Stimulated activated CD8-positive, alpha-beta memory T cell treated with anti-CD3 and anti-CD28 coated beads, Interleukin-4, amount 100 ng/mL, for 4 hours (primary cell): ENCODE measurements at places on chromosomes 4 and X.

- no peak for DNase-seq
Observed at GRCh38 chr4:74546057-74546456, 101.1 kb downstream of the AREG start.

GRCh38 chrX:13688384-13688957, 457 bp upstream of the RAB9A start:
- DNase-seq, result no peak

DNA sequence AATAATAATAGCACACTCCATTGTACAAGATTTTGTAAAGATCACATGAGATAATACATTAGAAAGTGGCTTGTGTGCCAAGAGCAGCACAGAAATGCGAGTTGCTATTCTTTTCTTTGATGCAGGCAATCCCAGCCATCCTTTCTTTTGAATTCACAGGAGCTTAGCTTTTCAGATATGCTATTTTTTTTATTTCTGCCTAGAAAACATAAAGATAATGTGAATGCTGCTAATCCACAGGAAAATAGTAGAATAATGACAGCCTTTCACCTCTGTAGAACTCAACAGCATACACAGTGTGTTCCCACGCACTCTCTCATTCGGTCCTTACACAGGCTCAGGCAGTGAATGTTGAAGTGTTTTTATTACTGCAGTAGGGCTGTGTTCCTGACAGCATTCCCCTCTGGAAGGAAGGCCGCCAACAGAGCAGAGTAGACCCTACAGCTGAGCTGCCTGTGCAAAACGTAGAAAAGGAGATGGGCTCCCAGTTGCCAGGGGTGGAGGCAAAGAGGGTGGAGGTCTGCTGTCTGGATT, 138.8 kb upstream of the TAPT1 start:
- no peak for DNase-seq

- no peak for DNase-seq
Observed at GRCh38 chr4:141009931-141010330, 123.3 kb downstream of the RNF150 start.

- no peak for DNase-seq
Observed at GRCh38 chr4:7766661-7767345, 172.9 kb downstream of the AFAP1 start.

DNA sequence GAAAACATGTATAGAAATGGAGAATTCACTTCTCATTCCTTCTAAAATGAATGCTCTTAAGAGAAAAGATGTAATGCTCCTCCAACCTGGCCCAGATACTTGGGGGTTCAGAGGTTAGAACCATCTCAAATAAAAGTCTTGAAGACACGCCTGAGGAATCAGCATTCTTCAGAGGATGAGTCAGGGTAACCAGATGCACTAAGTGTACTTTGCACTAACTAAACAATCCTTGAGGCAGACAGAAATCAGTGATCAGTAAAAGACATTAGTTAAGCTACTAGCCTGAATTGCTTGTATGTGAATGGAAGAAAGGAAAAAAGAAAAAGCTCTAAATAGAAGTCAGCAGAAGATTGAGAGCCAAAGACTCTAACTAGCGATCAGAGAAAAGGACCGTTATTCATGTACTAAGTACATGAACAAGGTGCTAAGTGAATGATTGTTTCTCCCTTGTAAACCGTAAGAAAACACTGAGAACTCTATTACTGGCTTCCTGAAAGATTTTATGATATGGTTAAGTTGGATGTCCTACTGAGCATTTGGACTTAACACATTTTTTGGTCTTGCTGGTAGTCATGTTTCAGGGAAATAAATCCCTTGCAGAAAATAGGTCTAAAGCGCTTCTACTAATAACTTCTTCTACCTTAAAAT, 738.3 kb downstream of the STPG2 start:
- DNase-seq, result no peak

GRCh38 chrX:81957318-81957717, 755.4 kb downstream of the SH3BGRL start:
- DNase-seq, result no peak

DNA sequence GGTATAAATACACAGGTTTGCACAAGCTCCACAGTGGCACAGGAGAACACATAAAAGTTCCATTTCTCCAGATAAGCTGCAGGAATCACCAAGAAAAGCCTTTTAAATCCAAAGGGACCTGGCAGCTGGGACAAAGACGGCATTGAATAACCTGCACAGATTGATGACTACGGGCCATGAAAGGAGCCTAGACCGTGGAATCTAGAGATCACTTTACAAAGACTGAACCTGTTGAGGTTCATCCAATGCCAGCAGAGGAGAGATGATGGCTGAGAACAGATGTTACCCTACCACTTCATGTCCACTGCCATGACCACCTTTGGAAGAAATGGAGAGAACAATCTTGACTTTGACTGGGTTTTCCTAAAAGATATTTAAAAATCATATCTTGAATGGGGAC, 88.7 kb downstream of the PRSS12 start:
- no peak for DNase-seq

DNA sequence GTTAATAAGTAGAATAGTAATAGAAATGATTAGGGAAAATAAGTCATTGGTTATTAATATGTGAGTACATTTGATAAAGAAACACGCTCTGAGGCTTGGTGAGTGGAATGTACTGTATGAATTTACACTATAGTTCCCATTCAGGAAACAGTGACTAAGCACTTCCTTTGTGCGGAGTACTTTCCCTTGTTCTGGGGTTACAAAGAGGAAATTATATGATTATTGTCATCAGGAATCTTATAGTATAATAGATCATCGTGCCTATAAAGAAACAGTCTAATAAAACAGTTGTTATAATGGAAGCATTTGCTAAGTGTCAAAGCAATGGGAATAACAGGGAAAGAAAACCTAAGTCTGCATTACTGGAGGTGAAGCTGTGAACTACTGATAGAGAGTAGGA, 138.0 kb downstream of the RPA4 start:
- no peak for DNase-seq

DNA sequence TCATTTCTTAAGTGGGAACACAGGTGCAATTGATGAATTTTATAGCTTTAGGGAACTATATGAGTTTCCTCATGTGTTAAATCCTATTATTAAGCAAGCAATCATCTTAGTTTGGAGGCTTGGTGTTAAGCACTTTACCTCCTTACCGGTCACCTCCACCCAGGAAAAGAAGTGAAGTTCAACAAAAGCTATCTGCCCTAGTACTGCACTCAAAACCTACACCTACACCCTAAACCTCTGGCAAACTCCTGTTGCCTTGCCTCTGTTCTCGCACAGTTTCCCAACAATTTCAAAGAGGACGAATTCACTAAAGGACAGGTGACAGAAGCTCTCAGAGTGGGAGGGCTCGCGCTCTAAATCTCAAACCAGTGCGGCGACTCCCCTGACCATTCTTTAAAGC, 85.7 kb upstream of the TENT5D start:
- no peak for DNase-seq

DNA sequence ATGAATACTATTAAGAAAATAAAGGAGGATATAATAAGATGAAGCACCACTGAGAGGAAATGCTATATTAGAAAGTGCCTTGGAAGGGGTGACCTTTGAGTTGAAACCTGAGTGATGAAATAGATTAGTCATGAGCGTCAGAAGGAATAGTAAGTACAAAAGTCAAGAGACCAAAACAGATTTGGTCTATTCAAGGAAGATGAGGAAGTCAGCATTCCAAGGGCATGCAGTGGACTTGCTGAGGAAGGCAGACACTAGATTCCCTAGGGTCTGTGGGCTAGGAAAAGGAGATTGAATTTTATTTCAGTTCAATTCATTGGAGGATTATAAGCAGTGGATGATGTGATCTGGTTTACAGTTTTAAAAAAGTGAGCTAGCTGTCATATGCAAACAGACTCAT, 73.0 kb upstream of the WDFY3 start:
- DNase-seq, result no peak

DNA sequence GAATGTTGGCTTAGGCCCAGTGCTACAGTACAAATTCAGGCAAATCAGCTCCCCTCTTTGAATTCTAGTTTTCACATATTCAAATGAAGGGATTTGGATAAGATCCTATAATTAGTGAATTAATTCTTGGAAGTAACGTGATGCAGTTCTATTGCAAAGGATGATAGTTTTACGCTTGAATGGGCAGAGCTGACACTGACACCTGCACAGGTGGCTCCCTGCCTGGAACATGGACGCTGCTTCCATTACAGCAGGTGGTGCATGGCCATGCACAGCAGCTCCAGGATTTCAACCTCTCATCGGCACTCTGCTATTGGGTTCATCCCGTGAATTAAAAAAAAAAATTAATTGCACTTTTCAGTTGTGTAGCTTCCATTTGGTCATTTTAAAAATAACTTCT, 28.4 kb upstream of the RPS6KA6 start:
- no peak for DNase-seq

- DNase-seq, result no peak
Observed at GRCh38 chr4:183987987-183988392, 82.9 kb downstream of the STOX2 start.

DNA sequence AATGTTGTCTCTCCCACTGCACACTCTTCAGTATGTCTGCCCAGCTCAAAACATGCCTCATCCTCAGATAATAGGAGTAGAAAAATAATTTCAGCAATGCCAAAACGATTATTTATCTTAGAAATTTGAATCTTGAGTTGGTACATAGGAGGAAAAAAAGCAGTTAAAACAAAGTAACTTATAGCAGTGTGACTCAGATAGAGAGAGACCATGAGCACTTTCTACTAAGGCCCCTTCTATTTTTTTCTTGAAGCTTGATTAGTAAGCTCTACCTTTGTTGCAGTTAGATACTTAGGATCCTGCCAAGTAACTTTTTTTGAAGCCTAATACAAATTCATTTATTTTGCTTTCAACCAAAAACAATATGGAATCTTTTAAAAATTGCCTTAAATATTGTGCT, 212.3 kb downstream of the MAD2L1 start:
- no peak for DNase-seq

- no peak for DNase-seq
Observed at GRCh38 chr4:74317616-74318246, 9.5 kb downstream of the EPGN start.

GRCh38 chr4:22372986-22373385, 142.9 kb downstream of the ADGRA3 start:
- DNase-seq, result no peak

DNA sequence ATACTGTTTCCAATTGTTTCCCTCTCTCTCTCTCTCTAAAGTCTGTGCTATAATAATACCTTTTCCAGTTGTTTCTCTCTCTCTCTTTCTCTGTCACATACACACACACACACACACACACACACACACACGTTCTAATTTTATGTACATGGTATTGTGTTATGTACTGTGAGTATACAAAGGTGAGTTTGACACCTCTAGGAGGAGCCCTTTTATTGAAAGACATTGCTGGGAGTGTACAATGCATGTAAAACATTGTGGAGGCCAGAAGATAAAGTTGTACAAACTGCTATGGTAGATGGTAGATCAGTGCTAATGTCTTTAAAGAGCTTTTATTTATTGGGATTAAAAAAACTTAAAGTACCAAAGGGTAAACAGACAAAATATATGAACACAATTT, 53.6 kb downstream of the BLTP1 start:
- DNase-seq, result no peak

- no peak for DNase-seq
Observed at GRCh38 chr4:25180524-25181131, 20.4 kb upstream of the SEPSECS start.

- no peak for DNase-seq
Observed at GRCh38 chrX:71191248-71191647, 31.8 kb upstream of the GJB1 start.

DNA sequence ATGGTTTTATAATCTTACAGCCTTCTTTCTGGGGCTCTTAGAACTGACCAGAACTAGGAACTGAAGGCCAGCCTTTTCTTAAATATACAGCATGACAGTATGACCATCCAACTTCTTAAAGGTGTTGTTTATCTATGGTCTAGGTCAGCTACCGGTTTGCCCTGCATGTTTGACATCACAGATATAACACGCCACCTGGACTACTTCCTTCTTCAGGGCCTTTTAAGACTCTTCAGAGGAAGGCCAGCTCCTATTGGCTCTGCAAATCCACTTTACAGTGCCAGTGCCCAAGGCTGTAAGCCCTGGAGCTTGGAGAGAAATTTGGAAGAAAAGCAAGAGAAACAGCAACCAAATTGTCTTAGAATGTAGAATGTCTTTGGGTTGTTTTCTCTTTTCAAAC, 185.5 kb downstream of the MGST2 start:
- DNase-seq, result no peak

DNA sequence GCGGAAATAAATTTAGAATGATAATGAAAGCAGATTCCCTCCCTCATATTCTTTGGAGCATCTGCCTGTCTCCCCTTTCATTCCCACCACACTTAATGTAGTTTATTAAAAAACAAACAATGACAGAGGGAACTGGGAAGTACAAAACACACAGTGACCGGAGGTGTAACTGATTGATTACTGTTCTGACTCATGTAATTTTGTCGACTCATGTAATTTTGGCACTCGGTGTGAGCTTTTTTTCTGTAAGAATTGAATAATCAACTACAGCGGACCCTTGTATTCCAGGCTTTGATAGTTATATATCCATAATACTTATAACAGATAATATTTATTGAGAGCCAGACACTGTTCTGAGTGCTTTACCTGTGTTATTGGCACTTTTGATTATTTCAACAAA, 110.4 kb downstream of the PALLD start:
- DNase-seq, result no peak

DNA sequence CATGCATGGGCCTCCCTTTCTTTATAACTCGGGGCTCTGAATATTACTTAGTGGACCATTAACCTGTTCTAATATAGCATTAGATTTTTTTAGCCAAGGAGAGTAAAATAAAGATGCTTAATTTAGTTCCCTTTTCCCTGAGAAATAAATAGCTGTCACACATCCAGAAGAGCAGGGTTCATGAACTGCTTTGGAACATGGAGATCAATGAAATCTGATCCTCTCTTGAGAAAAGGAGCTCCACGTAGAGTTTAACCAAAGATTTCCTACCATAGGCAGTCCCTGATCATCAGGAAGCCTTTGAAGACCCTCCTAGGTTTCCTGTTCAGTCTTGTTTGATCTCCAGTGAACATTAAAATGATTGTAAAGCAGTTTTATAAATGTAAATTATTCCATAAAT, 8.5 kb upstream of the PCDH19 start:
- no peak for DNase-seq

- DNase-seq, result no peak
Observed at GRCh38 chr4:137129441-137129840, 402.9 kb downstream of the PCDH18 start.

GRCh38 chr4:10140866-10141759, 24.5 kb upstream of the WDR1 start:
- DNase-seq, result no peak

GRCh38 chr4:129916991-129917390, 821.0 kb downstream of the C4orf33 start:
- no peak for DNase-seq
